Activated B cell treated with CpG ODN at 0.5 μM for 24 hours (primary cell): ENCODE measurements at places on chromosomes 2 and 18. TPM values are rescaled to one million over a fixed set of nuclear protein-coding genes. Genes with fewer than 3 reads are reported as not detected.

BMPR2 gene
- 16.5 and 16.8 TPM in 2 replicates for total RNA-seq

SPP2 gene
- not detected in 2 replicates for total RNA-seq

BZW1 gene
- total RNA-seq = 174 and 197 TPM in 2 replicates

ALPG gene
- not detected in 2 replicates for total RNA-seq

IL1B gene
- 0.53 and 0.71 TPM in 2 replicates for total RNA-seq

NDUFB3 gene
- total RNA-seq = 85.4 and 94.2 TPM in 2 replicates
